Foreskin melanocyte (primary cell): ENCODE measurements at places on chromosomes 2 and 18.

DNA sequence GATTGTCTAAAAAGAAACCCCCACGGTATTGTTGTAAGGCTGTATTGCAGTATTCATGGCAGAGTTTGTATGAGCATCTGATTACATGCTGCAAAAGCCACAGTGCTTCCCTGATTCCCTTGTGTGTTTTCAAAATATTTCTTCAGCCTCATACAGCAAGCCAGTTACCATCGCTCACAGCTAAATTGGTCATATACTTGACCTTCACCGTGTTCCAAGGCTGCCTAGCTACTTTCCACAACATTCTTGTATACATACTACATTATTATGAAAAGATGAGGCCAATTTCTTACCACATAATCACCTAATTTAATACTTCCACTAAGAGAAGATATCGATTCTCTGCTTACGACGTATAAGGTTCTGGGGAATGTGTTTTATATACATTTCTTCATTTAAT, 576.3 kb upstream of the CNTNAP5 start:
- no peak for DNase-seq

DNA sequence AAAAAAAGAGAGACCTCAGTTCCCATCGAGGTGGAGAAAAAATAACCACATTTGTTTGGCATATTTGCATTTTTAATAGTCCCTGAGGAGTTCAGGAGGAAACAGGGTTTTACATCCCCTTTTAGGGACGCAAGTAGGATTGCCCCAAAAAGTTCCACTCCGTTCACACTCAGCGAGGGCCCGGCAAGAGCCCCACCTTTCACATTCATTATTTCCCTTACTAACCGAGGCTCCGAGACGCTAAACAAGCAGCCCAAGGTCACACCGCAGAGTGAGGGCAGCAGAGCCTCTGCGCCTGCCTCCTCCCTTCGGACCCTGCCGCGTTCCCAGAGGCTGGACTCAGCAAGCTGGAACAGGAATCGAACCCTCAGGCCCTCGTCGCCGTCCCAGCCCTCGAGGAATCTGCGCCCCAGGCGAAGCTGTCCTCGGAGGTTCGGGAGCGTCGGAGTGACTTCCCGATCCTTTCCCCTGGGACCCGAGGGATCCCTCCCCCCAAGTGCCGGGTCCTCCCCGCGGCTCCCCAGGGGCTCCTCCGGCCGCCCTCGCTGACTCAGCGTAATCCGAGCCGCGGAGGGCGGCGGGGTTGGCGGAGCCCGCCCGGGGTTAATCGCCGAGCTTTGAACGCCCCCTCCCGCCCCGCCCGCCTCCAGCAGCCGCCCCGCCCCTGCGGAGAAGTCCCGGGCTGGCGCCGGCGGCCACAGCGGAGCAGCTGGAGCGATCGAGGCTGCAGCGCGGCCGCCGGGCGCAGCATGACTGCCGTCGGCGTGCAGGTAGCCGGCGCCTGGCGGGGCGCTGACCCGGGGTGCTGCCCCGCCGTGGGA, at the start of gene TMEM37:
TSS of gene TMEM37 (plus strand) at position 700 of the 821 bp plus-strand sequence. CDS start at position 750, 50 bp downstream.
- no peak for DNase-seq

GRCh38 chr2:32058130-32058529, 5.2 kb upstream of the SPAST start:
- no peak for DNase-seq

DNA sequence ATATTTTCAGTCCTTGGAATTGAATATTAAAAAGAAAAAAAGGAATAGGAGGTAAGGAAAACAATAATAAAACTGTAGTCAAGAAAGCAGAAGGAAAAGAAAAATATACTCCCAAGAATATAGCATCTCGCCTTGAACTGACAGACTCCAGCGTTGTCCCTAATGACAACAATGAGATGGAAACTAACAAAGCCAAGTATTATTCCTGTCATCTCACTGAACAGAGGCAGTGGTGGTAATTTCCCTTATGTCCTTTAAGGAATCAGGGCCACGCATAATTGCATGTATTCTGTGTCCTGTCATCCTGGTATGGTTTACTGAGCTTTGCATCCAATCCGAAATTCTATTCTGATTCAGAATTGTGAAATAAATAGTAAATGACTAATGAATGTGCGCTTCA, 158.9 kb downstream of the LRRTM4 start:
- no peak for DNase-seq
